Psoas muscle (tissue), 8 donors: ENCODE measurements at places on chromosomes 1 and 21. TPM values are rescaled to one million over a fixed set of nuclear protein-coding genes. Genes with fewer than 3 reads are reported as not detected.

DNA sequence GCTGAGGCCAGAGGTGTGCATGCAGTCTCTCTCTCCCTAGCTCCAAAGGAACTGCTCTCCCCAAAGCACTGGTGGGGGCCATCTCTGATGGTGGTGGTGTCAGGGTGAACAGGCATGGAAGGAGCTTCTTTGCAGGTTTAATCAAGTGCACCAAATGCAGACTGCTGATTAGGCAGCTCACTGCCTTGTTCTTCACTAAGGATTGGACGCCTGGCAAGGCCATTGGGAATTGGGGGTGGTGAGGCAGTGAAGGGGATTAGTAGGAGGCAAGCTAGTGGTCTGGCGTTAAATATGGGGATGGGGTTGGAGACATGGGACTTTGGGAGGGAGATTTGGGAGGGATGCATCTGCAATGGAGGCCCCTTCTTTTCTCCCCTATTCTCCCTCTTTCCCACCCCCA is 1.5 kb downstream of the CACNA1E start:
- no peak for DNase-seq

DNA sequence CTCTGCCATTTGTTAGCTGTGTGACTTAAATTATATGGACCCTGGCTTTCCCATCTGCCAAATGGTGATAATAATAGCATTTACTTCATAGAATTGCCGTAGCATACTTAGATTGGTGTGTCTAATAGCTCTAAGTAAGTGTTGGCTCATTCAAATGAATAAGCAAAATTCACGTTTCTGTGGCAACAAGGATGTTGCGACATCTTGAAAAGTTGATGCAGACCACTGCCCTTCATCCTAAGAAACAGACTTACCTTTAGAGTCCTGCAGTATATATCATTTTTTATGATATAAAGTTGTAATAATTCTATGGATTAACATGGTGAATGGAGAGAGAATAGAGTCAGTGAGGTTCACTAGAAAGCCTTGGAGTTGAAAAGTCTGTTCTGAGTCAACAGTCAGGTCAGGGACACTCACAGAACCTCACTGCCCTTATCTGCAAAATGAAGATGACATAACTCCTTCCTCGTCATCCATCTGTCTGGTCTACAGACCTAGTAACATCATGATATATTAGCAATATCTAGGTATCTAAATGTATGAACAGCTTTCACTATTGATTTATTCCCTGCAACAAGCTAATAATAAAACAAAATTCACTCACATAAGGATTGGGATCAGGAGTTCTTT is 167.3 kb upstream of the C8B start:
- DNase-seq: no peak

DNA sequence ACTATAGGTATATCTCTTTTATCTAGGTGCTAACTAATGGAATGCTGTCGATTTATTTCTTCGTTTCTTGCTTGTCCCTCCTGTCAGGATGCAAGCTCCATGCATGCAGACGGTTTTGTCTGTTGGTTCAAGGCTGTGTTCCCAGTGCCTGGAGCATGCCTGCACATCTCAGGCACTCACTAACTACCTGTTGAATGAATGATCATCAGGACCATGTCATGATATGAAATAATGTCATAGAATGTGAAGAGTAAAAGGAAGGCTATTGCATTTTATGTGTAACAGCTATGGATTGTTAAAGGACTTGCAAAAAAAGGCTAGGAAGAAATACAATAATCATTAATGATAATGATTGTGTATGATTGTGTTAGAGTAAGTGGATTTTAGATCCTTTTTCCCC is 4.2 kb downstream of the GPR25 start:
- DNase-seq: no peak

GRCh38 chr1:9204156-9204720 is 30.3 kb upstream of the H6PD start:
- no peak for DNase-seq

GRCh38 chr1:99756598-99756997 is 9.8 kb downstream of the FRRS1 start:
- no peak for DNase-seq

- DNase-seq: no peak
Measured at GRCh38 chr1:18618546-18619466, 11.8 kb upstream of the PAX7 start.

- no peak for DNase-seq
Measured at GRCh38 chr1:165174491-165174890, 182.0 kb downstream of the LMX1A start.

- no peak for DNase-seq
Measured at GRCh38 chr1:17200246-17200645, 4.7 kb upstream of the PADI1 start.

GRCh38 chr1:151891512-151891911 is 17.8 kb downstream of the THEM4 start:
- no peak for DNase-seq

DNA sequence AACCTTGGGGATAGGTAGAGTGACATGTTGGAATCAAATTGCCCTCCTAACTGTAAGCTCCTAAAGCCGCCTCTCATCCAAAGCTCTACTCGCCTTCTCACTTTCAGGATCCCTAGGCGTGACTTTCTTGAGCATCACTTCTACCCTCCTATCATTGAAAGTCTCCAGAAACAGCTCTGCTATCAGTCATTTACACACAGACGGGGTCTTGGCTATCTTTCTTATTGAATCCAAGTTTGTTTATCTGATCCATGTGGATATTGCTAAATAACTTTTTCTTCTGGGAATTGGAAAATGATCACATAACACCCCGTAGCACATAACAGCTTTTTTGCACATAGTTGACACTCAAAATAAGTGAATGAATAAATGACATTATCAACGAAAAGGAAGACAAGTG is 216.4 kb upstream of the KIAA0040 start:
- no peak for DNase-seq

DNA sequence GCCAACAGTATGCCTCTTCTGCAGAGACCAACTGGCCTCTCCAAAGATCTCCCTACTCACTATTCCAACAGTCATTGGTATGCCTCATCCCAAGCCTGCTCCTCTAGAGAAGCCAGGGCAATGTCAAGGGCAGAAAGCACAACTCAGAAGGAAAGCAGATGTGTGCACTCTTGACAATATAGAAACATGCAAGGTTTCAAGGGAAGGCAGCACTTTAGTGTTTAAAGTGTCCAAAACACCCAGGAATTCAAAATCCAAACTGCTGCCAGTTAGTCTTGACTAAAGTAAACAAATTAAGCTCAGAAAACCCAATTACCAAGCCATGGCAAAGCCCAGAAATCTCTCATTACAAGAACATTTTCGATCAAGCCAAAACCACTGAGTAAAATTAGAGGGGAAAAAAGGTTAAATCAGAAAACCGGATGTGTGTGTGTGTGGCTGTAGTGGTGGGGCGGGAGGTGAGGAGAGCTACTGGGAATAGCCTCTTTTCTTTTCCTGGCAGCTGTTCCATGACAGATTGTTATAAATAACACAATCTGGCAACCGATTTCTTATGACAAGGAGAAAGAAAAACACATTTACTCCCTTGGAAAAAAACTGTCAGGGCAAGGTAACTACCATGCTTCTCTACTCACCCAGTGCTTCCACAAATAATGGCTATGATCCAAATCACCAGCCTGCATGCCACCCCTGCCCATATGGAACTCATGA is 39.2 kb downstream of the EIF2B3 start:
- DNase-seq: no peak

GRCh38 chr1:8711873-8712412 is 105.5 kb downstream of the RERE start:
- no peak for DNase-seq

DNA sequence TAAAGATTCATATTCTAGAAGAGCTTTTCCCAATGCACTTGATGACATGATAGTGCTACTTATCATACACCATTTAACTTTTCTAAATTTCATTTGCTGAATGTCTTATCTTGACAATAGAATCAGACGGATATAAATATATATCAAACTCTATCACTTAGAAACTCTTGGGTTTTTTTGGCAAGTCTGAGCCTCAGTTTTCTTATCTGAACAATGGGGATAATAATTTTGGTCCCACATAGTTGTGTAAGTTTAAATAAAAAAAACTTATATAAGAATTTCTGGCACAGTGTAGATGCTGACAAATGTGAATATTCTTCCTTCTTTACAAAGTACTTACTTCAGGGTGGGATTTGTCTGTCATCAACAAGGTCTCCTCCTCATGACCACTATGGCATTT is 21.5 kb upstream of the LEPR start:
- DNase-seq: no peak

DNA sequence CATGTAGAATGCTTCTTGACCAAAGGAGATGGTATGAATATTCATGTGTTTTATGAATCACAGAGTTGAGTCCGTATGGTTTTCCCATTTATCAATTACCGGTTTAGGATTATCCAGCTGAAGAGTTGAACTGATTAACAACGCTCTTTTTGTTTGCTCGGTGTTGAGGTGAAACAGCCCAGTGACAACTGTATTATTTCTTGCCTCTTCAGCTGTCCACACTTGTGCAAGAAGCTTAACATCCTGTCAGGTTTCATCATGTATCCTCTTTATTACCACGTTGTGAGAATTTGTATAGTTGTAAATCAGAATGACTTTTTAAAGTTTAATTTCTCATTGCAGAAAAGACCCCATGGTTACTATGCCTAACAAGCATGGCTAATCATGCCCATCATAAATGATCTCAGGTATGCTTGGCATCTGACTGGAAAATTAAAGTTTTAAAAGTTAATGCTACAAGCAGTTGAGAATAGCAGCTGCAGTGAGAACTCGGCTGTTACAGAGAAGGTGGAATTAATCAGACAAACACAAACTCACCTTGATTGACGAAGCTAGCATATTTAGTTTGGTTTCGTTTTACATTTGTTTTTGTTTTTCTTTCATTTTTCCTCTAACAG is 563.2 kb upstream of the ADGRL2 start:
- DNase-seq: no peak

DNA sequence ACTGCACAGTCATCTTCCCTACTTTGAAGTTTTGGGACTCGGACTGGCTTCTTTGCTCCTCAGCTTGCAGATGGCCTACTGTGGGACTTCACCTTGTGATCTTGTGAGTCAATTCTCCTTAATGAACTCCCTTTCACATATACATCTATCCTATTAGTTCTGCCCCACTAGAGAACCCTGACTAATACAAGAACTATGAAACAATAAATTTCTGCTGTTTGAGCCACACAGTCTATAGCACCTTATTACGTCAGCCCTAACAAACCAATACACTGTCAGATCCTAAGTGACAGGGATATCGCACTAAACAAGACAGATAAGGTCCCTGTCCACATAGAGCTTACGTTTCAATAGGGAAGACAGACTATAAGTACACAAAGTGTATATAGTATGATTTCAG is 120.1 kb downstream of the PLPP3 start:
- DNase-seq: no peak

DNA sequence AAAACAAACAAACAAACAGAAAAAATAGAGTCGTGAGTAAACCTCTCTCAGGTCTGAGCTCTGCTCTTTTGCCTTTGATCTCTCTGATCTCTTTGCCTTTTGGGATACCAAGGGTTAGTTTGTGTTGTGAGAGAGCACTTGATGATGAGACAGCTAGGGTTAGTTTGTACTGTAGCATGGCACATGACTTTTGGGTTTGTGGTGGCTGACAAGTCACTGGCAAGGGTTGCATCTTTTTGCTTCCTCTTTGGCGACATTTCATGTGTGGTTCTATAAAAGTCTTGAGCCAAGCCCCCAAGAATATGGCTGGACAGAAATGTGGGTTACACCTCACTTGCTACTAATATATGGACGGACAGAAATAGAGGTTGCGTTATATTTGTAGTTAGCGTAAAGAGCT is 60.5 kb downstream of the TESK2 start:
- DNase-seq: no peak

DNA sequence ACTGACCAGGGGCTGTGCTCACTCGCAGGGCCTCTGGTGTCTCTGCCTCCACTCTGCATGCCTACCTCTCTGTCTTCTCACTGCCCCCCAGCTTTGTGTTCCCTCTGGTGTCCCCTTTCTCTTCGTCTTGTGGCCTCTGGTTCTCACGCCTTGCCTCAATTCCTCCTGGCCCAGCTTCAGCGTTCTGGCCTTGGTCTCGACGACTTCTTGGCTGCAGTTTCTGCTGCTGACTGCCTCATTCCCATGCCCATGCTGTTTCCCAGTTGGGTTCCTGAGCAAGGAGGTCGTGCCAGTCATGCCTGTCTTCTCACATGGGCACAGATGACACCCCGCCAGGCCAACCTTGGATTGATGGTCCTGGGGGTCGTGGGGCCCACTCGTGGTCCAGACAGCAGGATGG is 423.0 kb upstream of the VAMP3 start:
- DNase-seq: no peak

DNA sequence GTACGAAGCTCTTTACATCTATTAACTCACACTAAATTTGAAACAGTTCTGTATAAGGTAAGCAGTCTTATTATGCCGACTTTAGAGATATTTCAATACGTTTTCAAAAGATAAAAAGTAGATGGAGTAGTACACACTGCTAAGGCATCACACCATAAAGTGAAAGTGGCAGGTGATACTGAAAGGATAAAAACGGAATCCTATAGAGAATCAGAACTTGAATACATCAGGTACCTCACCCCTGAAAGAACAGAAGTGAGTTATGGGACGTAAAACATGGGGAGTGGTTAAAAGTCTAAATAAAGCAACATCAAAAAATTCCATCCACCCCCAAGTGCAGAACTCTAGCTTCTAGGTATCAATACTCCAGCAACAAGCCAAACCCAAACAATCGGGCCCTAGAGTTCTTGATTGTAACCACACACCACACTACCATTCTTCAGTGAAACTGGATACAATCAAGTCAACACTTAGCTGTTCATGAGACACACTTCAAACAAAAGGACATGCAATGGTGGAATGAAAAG is 142.6 kb downstream of the SMYD3 start:
- DNase-seq: no peak

GRCh38 chr1:198350456-198350855 is 190.0 kb downstream of the ATP6V1G3 start:
- DNase-seq: no peak

DNA sequence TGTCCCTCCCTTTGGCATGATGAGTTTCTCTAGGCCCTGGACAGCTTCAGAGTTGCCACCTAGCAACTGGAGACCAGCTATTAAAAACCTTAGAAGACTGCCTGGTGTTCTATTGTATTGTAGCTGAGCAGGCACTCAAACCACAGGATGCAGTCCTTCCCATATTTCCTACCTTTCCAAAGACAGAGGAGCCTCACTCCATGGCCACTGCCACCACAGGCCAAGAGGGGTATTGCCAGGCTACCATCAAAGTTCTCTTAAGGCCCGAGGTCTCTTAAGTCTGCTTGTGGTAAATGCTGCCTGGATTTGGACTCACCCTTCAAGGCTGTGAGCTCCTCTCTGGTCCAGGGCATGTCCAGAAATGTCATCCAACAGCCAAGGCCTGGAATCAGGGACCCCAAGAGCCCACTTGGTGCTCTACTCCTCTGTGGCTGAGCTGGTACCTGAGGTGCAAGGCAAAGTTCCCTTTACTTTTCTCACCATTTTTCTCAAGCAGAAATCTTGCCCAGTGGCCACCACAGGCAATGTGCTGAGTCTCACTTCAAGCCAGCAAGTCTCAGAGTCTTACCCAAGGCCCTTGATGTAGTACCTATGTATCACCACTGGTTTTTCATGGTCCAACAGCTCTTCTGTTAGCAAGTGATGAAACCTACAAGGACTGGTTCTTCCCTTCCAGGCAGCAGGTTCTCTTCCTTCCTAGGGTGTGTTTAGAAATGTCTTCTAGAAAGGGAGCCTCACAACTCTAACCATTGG is 269.4 kb downstream of the AMY1C start:
- DNase-seq: no peak

The DIO1 gene
- not detected for total RNA-seq

The ABL2 gene
- total RNA-seq: 10.2 TPM

The FCRL4 gene
- not detected for total RNA-seq

The CHIA gene
- total RNA-seq: not detected

The CASZ1 gene
- total RNA-seq: 54.8 TPM

The CELA3B gene
- not detected for total RNA-seq

The SPATA6 gene
- total RNA-seq: 4.2 TPM

The IBA57 gene
- 15.1 TPM for total RNA-seq

The AZIN2 gene
- 1.2 TPM for total RNA-seq

The PTPRU gene
- 31.6 TPM for total RNA-seq

The IL12RB2 gene
- total RNA-seq: 6.8 TPM
